Activated naive CD8-positive, alpha-beta T cell treated with anti-CD3 and anti-CD28 coated beads, Interleukin-2, amount 10 ng/mL, durations not matched to agents 7 days and 5 days (primary cell): ENCODE measurements at places on chromosomes 11 and 22.

- no peaks in the 10 kb centered on the region for H3K36me3 ChIP-seq
- DNase-seq = no peak
- H3K27ac ChIP-seq = no peak overlapping the region
Measured at GRCh38 chr22:31089160-31090100, 8.3 kb downstream of the SMTN start.

DNA sequence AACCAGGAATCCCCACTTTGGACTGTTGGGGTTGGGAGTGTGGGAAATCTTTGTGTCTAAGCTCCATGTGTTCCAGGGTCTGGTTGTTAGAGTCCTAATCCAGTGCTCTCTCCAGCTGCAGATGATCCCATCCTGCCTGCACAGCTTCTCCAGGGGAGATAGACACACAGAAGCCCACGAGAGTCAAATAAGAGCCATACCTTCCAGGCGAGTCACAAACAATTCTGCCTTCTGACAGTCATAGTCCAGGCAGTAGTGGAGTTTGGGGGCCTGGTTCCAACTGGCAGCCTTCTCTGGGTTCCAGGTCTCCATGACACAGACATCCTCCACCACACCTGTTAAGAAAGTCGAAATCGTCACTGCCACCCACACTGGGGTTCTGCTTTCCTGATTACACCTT lies 32.1 kb downstream of the SYT13 start:
- no peak for DNase-seq
- H3K27me3 ChIP-seq = peaks cover 9% of the 10 kb centered on the region
- no peak overlapping the region for H3K4me3 ChIP-seq
- H3K4me1 ChIP-seq = no peaks in the 10 kb centered on the region

GRCh38 chr11:40338062-40338461 lies 1121.4 kb downstream of the LRRC4C start:
- no peaks in the 10 kb centered on the region for H3K36me3 ChIP-seq
- no peak for DNase-seq
- no peaks in the 10 kb centered on the region for H3K27me3 ChIP-seq
- no peak overlapping the region for H3K27ac ChIP-seq
- no peak overlapping the region for H3K4me3 ChIP-seq

DNA sequence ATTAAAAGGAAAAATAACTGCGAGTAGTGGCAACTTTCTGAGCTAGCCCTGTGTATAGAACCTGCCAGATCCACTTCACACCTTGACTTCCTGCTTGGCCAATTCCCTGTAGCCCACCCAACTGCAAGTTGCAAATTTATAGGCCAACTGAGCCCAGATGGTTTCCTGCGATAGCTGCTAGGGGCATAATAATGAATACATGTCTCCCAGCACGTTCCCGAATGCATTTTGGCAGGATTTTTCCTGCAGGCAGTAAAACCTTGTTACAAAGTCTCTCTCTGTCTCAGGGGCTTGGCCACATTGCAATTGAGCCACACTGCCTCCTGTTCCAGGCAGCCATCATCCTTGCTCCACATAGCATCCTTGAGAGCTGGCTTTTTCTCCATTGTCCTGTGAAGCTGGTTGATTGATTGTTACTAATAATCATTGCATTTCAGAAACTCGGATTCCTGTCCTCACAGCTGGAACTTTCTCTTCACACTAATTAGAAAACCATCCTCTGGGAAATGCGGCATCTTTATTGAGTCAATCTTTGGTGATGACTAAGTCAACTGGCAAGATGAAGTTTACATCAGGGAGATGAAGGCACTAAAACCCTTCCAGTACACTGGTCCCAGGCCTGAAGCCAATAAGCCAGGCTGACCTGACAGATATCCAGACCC lies 18.6 kb upstream of the LMO2 start:
- no peak overlapping the region for H3K27ac ChIP-seq
- DNase-seq = no peak
- H3K4me3 ChIP-seq = no peak overlapping the region
- peaks cover 29% of the 10 kb centered on the region for H3K27me3 ChIP-seq

DNA sequence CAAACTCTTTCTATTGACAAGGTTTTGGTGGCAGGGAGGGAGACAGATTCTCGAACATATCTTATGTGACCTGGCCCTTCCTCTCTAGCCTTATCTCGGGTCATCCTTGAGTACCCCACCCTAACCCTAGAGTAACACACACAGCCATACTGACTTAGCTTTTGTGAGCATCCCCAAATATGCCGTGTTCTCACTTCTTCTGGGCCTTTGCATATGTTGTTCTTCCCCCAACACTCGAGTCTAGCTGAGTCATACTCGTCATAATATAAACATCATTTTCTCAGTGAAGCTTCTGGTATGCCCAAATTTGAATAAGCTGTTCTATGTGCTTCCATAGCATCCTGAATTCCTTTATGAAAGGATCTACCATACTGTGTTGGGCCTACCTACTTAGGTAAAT lies 8.0 kb downstream of the TTC17 start:
- peaks cover 17% of the 10 kb centered on the region for H3K4me1 ChIP-seq
- H3K4me3 ChIP-seq = no peak overlapping the region
- no peak overlapping the region for H3K27ac ChIP-seq
- no peaks in the 10 kb centered on the region for H3K27me3 ChIP-seq
- no peak for DNase-seq

- H3K36me3 ChIP-seq = no peaks in the 10 kb centered on the region
- no peaks in the 10 kb centered on the region for H3K4me1 ChIP-seq
- no peak overlapping the region for H3K27ac ChIP-seq
- H3K4me3 ChIP-seq = no peak overlapping the region
Measured at GRCh38 chr11:8973121-8973520, 8.9 kb upstream of the TMEM9B start.
